ENCODE measurements at places on chromosomes 6 and 20. TPM values are rescaled to one million over a fixed set of nuclear protein-coding genes. Genes with fewer than 3 reads are reported as not detected.

- peak; percentile 72 for DNase-seq
These were observed 417 bp downstream of the NFATC2 start for GRCh38 chr20:51542033-51542570.

DNA sequence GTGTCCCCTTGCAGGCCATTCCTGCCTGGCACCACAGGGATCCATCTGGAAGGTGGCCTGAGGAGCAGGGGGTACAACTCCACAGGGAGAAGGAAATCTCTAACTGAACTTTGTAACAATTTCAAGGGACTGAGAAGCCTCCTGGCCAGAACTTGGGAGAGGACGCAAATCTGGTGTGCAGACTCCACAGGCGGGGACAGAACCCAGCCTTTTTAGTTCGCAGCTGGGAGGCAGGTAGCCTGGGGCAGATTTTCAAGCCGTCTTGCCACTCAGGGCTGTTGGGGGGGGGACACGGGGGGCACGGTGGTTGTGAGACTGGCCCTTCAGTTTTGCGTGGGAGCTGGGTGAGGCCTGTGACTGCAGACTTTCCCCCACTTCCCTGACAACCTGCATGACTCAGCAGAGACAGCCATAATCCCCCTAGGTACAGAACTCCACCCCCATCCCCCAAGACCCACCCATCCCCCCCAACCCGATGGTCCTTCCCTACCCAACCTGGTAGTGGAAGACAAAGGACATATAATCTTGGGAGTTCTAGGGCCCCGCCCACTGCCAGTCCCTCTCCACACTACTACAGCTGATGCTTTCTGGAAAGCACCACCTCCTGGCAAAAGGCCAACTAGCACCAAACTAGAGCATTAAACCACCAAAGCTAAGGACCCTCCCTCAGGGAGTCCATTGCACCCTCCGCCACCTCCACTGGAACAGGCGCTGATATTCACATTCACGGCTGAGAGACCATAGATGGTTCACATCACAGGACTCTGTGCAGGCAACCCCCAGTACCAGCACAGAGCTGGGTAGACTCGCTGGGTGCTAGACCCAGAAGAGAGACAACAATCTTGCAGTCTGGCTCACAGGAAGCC, 3.0 kb upstream of the HUS1B start:
- no peak for DNase-seq

DNA sequence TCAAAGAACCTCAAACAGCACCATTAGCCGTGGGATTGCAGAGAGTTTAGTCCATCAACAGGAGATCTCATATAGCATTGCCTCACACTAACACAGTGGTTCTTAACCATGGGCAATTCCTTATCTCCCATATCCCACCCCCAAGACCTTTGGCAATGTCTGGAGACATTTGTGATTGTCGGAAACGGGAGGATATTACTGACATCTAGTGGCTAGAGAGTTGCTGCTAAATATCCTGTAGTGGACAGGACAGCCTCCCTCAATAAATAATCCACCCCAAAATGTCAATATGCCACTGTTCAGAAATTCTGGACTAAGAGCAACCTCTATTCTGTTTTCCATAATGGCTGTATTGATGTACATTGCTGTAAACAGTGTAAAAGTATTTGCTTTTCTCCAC, 210.1 kb upstream of the CCN2 start:
- DNase-seq = no peak

Gene HLA-DRB1
- total RNA-seq = 335 TPM
